NCI-H510A treated with DMSO at 0.1 percent for 48 hours (cell line): ENCODE measurements at places on chromosomes 2 and 18.

GRCh38 chr2:63654959-63655358, 66.2 kb downstream of the MDH1 start:
- no peak for DNase-seq

DNA sequence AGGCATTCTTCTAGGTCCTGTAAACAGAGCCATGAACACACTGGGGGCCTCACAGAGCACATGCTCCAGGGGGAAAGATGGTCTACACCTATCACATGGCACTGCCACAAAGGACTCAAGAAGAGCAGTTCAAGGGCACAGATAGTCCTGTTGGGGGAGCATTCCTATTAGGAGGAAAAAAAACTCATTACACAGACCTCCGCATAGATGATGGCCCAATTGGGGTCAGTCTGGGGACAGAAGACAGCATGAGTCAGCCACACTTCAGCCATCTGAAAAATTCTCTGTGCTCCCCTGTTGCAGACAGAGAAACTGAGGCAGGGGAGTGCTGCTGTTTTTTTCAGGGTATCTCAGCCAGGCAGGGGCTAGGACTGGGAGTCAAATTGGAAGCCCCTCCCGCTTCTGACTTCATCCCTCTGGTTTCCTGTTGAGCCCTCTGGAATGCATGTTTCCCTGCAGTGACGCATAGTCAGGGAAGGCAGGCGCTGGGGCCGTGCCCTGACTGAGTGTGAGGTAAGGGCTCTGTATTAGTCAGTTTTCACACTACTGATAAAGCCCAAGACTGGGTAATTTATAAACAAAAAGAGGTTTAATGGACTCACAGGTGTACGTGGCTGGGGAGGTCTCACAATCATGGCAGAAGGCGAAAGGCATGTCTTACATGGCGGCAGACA, 67.9 kb downstream of the RHOB start:
- DNase-seq, result no peak

GRCh38 chr2:126886211-126886915, 12.3 kb upstream of the TEX51 start:
- no peak for DNase-seq

GRCh38 chr2:218074031-218074430, 5.0 kb downstream of the RUFY4 start:
- peak; percentile 20 for DNase-seq

- no peak for DNase-seq
These were observed 46.2 kb upstream of the ELOA2 start for GRCh38 chr18:47081578-47081977.

DNA sequence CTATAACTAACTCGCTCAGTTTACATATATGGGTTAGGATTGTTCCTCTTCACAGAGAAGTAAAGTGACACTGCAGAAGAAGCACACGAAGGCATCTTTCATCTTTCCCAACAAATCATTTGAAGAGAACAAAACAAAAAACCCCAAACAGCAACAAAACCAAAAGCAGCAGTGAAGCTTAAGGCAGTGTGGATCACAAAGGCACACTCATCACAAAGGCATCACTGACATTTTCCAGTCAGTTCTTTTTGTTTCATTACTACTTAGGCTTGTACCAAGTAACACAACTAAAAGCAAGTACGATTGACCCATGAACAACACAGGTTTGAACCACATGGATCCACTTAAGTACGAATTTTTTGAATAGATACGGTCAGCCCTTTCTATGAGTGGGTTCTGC, 75.7 kb downstream of the RNF152 start:
- DNase-seq, result no peak
